Muscle of leg (tissue), 16 donors: ENCODE measurements at places on chromosomes 13 and 19.

DNA sequence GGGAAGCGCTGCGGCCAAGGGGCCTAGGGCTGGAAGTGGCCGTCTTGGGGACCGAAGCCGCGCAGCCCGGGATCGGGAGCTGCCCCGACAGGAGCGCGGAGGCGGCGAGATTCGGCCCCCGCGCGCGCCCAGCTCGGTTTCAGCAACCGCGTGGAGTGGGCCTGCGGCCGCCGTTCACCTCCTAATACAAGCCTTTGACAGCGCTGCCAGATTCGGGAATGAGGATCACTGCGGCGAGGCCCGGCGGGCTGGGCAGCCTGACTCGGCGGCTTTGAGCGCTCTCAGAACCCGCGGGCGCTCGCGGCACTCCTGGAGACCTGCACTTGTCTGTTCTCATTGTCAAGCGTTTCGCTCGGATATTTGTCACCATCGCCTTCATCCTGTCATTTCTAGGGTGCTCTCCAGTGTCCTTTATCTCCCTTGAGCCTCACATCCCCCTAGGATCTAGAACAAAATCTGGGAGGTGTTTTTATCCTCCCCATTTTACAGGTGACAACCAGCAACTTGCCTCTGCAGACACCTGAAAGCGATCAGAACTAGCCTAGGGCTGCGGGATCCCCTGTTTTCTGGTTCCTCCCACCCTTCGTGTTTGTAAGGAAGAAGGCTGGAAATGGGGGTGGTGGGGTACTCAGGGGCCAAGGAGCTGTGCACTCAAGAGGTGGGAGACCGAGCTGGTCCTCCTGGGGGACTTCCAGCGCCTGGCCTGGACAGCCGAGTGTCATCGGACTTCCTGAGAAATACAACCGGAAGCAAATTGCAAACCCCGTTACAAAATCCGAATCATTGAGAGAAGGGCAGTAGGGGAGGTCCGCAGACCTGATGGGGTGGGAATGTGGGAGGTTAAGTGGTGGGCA lies 1.5 kb upstream of the CDX2 start:
- no peak for DNase-seq

GRCh38 chr13:68588623-68589022 lies 1358.5 kb upstream of the PCDH9 start:
- no peak for DNase-seq

GRCh38 chr13:43285933-43286597 lies 262.7 kb downstream of the DNAJC15 start:
- DNase-seq, result peak; percentile 96

DNA sequence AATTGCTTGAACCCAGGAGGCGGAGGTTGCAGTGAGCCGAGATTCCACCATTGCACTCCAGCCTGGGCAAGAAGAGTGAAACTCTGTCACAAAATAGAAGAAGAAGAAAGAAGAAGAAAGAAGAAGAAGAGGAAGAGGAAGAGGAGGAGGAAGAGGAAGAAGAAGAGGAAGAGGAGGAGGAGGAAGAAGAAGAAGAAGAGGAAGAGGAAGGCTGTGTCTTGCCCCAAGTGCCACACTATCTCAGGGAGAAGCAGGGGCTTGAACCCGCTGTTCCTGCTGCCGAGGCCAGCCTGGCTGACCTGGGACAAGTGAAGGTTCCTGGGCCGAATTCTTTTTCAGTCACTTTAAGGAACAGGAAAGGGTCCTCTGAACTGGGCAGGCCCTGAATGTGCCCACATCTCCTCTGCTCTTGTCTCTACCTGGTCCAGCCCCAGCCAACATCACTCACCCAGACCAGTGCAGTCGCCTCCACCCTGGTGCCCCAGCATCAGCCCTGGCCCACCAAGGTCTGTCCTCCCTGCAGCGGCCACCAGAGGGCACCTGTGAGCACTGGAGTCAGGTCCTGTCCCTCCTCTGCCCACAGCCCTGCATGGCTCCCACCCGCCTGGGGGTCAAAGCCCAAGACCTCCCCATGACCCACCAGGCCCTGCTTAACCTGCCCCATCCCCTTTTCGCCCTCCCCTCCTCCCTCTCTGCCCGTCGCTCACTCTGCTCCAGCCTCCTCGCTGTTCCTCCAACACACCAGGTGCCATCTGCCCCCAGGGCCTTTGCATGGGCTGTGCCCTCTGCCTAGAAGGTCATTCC lies 20.0 kb downstream of the TICAM1 start:
- peak; percentile 54 for DNase-seq

DNA sequence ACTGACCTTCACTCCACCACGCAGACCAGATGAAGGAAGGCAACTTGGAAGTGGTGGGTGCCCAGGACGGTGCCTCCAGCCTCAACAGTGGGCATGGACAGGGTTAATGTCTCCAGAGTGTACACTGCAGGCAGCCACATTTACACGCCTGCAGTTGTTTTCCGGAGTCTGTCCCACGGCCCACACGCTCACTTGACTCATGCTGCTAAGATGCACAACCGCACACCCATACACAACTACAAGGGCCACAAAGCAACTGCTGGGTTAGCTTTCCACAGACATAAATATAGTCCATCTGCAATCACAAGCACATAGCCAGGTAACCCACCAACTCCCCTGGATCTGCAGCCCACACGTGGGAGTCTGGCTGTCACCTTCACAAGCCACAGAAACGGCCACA lies 12.6 kb upstream of the AXL start:
- DNase-seq, result no peak

DNA sequence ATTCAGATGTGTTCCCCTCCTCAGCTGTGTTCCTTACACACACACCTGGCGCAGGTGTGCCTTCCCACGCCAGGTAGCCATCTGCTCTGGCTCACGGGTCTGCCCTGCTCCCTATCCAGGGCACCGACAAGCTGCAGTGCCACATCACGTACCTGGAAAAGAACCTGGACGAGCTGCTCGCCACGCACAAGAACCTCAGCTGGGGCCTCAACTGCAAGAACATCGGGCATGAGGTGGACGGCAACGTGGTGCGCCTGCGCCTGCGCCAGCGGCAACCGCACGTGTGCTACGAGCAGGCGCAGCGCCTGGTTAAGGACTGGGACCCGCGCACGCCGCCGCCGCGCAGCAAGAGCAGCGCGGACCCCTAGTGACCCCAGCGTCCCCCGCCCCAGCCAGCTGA lies 26.5 kb upstream of the CASP14 start:
- DNase-seq, result no peak

- peak; percentile 94 for DNase-seq
Measured at GRCh38 chr19:2270423-2271233, 11.3 kb downstream of the PEAK3 start.
